ENCODE measurements at places on chromosomes 12 and 14.

DNA sequence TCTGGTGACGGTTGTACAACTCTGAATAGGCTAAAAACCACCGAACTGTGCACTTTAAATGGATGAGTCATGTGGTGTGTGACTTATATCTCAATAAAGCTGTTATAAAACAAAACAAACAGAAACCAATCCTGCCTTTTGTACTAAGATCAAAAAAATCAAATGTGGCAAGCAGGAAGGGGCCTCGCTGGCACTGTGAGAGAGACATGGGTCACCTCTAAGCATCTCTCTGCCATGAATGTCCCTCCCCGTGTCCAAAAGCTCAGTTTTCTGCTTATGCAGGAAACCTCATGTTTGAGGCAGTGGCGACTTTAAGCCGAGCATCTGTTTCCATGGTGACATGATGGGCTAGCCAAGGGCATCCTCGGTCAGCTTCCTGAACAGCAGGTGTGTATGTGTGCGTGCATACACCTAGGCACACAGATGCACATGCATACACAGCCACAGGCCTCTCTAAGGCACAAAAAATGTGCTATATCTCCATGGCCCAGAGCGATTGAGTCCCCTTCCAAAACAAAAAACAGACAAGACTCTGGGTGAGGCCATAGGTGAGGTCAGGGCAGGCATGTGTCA is 44.4 kb downstream of the ARL6IP4 start:
- DNase-seq: no peak

GRCh38 chr12:68367116-68367515 is 35.0 kb upstream of the MDM1 start:
- DNase-seq: no peak

- DNase-seq: no peak
Observed at GRCh38 chr12:119725523-119725922, 57.6 kb downstream of the PRKAB1 start.

- no peak for DNase-seq
Observed at GRCh38 chr14:61461808-61462275, 140.5 kb downstream of the PRKCH start.

- no peak for DNase-seq
Observed at GRCh38 chr14:76993752-76994151, 34.8 kb downstream of the IRF2BPL start.

All from stimulated activated CD4-positive, alpha-beta T cell treated with anti-CD3 and anti-CD28 coated beads, TNF-alpha, amount 100 ng/mL, for 4 hours (primary cell).